ENCODE measurements at places on chromosomes 16 and 17.
A peak's percentile ranks its signal among the peaks of the same experiment; 100 is the strongest.

DNA sequence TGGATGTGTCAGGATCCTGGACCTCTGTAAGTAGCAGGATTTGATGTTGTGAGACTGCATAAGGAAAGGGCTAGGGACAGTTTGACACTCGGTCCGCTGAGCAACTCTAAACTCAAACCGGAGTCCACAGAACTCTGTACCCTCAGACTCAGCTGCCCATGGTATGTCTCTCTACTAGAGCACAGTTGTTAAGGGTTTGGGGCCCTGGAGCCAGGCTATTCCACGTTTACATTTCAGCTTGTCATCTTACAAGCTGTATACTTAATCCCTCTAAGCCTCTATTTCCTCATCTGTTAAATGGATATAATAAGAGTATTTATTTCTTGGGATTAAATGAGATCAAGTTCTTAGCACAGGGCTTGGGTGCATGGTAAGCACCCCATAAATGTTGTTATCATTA is 27.9 kb downstream of the HOXB1 start:
- no peak overlapping the region for H3K4me3 ChIP-seq
- peaks cover 27% of the 10 kb centered on the region for H3K4me1 ChIP-seq
- no peak for DNase-seq
- peaks cover 2% of the 10 kb centered on the region for H3K27me3 ChIP-seq
- no peak overlapping the region for H3K27ac ChIP-seq
- no peaks in the 10 kb centered on the region for H3K36me3 ChIP-seq

GRCh38 chr17:7523033-7523432 is 25.8 kb upstream of the TNFSF12 start:
- H3K4me1 ChIP-seq = no peaks in the 10 kb centered on the region
- DNase-seq = peak; percentile 52
- no peak overlapping the region for H3K27ac ChIP-seq
- no peaks in the 10 kb centered on the region for H3K36me3 ChIP-seq
- H3K4me3 ChIP-seq = no peak overlapping the region

GRCh38 chr17:503449-503700 is 150.8 kb upstream of the RPH3AL start:
- H3K4me1 ChIP-seq = peaks cover 7% of the 10 kb centered on the region
- H3K27ac ChIP-seq = peak overlapping the region; percentile 54

DNA sequence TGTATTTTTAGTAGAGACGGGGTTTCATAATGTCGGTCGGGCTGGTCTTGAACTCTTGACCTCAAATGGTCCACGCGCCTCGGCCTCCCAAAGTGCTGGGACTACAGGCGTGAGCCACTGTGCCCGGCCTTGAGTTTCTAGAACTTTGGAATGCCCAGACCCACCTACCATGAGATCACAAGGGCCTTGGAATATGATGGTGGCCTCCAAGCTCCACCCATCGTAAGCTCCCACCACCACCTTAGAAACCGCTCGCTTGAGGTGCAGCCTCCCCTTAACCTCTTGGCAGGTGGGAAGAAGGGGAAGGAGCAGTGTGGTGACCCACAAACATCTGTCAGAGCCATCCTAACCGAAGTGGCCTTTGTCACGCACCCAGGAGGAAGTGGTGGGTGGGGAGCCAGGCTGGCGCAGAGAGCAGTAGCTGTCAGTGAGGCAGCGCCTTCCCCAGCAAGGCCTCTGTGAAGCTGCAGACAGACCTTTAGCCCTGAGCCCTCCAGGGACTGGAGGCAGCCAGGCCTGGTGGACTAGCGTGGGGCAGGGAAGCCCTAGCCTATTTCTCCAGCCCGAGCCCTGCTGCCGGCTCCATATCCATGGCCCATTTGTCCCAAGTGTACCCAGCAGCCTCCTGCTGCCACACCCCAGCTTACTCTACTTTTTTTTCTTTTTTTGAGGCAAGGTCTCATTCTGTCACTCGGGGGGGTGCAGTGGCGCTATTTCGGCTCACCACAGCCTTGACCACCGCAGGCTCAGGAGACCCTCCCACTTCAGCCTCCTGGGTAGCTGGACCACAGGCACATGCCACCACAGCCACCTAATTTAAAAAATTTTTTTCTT is 13.1 kb upstream of the SEPHS2 start:
- peaks cover 27% of the 10 kb centered on the region for H3K4me1 ChIP-seq
- H3K27ac ChIP-seq = peak overlapping the region; percentile 60
- H3K36me3 ChIP-seq = no peaks in the 10 kb centered on the region
- DNase-seq = peak; percentile 60
- H3K4me3 ChIP-seq = peak overlapping the region; percentile 44

DNA sequence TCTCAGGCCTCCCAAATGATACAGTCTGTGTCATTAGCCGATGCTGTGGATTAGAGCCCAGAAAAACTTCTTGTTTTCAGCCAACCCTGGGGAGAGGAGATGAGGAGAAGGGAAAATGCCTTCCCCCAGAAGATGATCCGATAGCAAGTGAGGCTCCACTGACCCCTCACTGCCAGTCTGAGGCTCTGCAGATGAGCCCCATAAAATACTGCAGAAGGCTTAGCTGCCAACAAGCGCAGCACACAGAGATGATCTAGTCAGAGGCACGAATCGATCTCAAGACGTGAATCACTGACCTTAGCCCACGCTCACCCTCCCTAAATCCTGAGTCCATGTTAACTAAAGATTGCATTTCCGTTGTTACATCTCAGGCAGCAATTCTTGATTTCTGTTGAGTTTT is 31.5 kb downstream of the SALL1 start:
- H3K27ac ChIP-seq = no peak overlapping the region
- H3K36me3 ChIP-seq = no peaks in the 10 kb centered on the region
- no peak for DNase-seq
- H3K4me1 ChIP-seq = no peaks in the 10 kb centered on the region
- no peak overlapping the region for H3K4me3 ChIP-seq

DNA sequence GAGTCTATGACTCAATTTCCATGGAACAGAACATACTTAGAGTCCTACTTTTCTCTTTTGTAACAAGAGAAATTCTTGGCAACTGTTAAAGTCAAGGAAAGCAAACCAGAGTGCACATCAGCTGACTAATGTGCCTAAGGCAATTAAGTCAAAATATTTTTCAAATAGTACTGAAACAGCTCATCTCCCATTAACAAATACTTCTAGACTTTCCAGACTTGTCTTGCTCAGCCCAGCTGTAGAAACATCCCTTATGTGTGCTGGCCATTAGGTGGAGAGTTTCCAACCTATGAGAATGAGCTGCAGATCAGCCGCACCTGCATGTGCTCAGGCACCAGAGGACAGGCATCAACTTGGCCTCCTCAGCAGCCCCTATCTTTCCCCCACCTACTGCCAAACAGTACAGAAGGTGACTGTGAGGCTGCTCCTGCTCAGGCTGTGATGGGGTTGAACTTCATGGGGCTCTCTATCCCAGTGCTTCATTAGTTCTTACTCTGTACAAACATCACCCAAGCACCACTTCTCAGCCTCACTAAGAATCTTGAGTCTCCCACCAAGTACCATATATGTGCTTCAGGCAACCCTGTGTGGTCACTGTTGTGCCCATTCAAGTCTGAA is 32.2 kb downstream of the TEX2 start:
- H3K27me3 ChIP-seq = no peaks in the 10 kb centered on the region
- H3K4me3 ChIP-seq = no peak overlapping the region
- no peak for DNase-seq
- H3K27ac ChIP-seq = no peak overlapping the region
- no peaks in the 10 kb centered on the region for H3K4me1 ChIP-seq
- no peaks in the 10 kb centered on the region for H3K36me3 ChIP-seq

GRCh38 chr16:50610331-50611262 is 62.4 kb downstream of the NKD1 start:
- H3K27ac ChIP-seq = no peak overlapping the region
- H3K36me3 ChIP-seq = no peaks in the 10 kb centered on the region
- no peaks in the 10 kb centered on the region for H3K4me1 ChIP-seq
- no peak for DNase-seq
- H3K27me3 ChIP-seq = no peaks in the 10 kb centered on the region

GRCh38 chr16:52298769-52299168 is 248.2 kb downstream of the TOX3 start:
- DNase-seq = no peak
- H3K27me3 ChIP-seq = no peaks in the 10 kb centered on the region
- H3K27ac ChIP-seq = no peak overlapping the region
- no peaks in the 10 kb centered on the region for H3K36me3 ChIP-seq

- no peaks in the 10 kb centered on the region for H3K4me1 ChIP-seq
- no peak overlapping the region for H3K4me3 ChIP-seq
- no peak for DNase-seq
- H3K27ac ChIP-seq = no peak overlapping the region
- no peaks in the 10 kb centered on the region for H3K36me3 ChIP-seq
- H3K27me3 ChIP-seq = no peaks in the 10 kb centered on the region
Measured at GRCh38 chr16:57700781-57701551, 6.4 kb downstream of the DRC7 start.

- H3K4me3 ChIP-seq = no peak overlapping the region
- H3K27ac ChIP-seq = no peak overlapping the region
- no peaks in the 10 kb centered on the region for H3K27me3 ChIP-seq
- no peaks in the 10 kb centered on the region for H3K36me3 ChIP-seq
- peak; percentile 23 for DNase-seq
Measured at GRCh38 chr17:77319211-77320043, 178.7 kb downstream of the SEC14L1 start.

- no peak overlapping the region for H3K4me3 ChIP-seq
- no peaks in the 10 kb centered on the region for H3K27me3 ChIP-seq
- H3K36me3 ChIP-seq = no peaks in the 10 kb centered on the region
- no peaks in the 10 kb centered on the region for H3K4me1 ChIP-seq
Measured at GRCh38 chr16:10225653-10226052, 43.4 kb upstream of the GRIN2A start.

DNA sequence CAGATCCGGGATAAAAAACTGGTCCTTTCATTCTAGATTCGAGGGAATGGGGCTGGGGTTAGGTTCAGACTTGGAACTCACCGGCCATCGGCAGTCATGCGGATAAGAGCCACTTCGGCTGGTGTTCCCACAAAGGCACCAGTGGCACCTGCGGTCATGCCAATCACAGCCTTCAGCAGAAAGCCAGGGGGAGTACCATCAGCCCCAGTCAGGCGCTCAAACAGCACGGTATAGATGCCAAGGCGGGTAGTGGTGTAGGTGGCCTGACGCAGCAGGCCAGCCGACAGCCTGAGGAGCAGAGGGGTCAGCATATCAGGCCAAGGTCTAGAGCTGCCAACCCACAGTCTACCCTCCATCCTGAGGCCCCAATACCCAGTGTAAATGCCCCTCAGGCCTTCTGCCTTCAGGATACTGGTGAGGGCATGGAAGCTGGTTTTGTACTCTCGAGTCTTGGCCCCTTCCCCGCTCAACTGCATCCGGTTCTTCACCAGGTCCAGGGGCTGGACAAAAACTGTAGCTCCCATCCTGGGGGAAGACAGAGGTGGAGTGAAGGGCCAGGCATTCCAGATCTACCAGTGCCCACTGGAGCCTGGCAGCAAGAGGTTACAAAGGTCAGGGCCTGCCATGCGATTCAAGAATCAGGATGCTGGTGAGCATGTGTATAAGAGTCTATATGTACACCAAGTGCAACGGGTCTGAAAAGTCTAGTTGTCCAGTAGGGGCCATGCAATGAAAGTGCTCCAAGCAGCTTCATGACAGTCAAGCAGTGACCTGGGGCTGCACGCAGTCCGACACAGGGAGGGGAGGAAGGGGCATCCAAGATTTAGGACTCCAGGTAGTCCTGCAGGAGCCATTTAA is 929 bp downstream of the SLC25A11 start:
- H3K4me3 ChIP-seq = peak overlapping the region; percentile 65
- peaks cover 58% of the 10 kb centered on the region for H3K4me1 ChIP-seq
- H3K27me3 ChIP-seq = no peaks in the 10 kb centered on the region
- no peak for DNase-seq

- no peaks in the 10 kb centered on the region for H3K36me3 ChIP-seq
- H3K4me1 ChIP-seq = peaks cover 24% of the 10 kb centered on the region
- no peaks in the 10 kb centered on the region for H3K27me3 ChIP-seq
Measured at GRCh38 chr17:68085771-68086381, 50.3 kb downstream of the KPNA2 start.

GRCh38 chr16:78364556-78364880 is 265.1 kb downstream of the WWOX start:
- H3K4me1 ChIP-seq = no peaks in the 10 kb centered on the region
- no peaks in the 10 kb centered on the region for H3K27me3 ChIP-seq
- DNase-seq = no peak
- H3K27ac ChIP-seq = no peak overlapping the region
- no peaks in the 10 kb centered on the region for H3K36me3 ChIP-seq

DNA sequence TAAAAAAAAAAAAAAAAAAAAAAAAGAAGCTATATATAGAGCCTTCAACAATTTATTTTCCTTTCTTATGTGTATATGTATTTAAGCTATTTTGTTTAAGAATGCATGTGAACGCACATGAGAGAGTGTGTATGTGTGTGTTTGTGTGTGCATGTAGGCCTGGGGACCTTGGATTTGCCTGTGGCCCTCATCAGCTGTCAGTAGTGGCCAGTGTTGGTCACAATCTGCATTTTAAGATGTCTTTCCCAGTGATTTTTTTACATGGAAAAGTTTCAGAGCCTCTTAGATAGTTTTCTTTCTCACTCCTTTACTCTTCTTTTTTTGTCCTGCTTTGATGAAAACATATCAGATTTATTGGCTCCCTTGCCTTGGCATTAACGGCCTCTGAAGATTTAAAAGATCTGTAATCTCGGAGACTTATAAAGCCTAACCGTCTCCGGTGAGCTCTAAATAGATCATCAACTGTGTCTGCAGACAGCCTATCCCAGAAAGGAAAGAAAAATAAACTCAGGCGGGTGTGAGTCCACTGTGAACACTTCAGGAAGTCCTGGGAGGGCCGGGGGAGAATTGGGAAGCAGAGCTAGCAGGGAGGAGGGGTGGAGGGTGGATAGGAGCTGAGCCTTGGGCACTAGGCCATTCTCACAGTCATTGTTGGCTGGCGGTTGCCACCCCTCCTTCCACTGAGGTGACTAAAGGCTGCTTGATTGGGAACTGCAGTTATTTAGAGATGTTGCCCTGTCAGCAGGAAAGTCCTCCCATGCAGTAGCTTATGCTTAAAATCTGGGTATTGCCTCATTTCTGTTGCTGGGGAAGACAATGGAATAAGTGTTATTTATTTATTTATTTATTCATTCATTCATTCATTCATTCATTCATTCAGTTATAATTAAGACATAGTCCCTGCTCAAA is 86.8 kb downstream of the WWP2 start:
- H3K27ac ChIP-seq = no peak overlapping the region
- peaks cover 40% of the 10 kb centered on the region for H3K36me3 ChIP-seq

DNA sequence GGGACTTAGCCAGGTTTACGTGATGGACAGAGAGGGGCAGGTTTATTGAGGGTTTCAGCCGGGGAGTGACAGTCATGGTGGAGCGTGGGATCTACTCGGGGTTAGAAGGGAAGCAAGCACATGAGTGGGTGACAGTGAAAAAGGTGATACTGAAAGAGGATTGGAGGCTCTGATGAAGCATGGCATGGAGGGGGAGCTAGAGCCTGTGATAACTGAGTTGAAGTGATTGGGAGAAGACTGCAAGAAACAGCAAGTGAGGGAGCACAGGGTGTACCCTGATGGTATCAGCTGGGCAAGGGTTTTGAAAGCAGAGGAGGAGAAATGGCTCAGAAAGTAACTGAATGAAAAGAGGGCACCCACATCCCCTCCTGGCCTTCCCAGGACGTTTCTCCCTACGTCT is 6.7 kb upstream of the KSR1 start:
- H3K4me1 ChIP-seq = no peaks in the 10 kb centered on the region
- no peaks in the 10 kb centered on the region for H3K27me3 ChIP-seq
- H3K27ac ChIP-seq = no peak overlapping the region
